Regular cardiac myocyte (primary cell): ENCODE measurements at places on chromosomes 4 and X. TPM values are rescaled to one million over a fixed set of nuclear protein-coding genes. Genes with fewer than 3 reads are reported as not detected.

Gene NSG1
- total RNA-seq: 10.4 and 20.3 TPM in 2 replicates

Gene BOD1L1
- 25.9 and 29.9 TPM in 2 replicates for total RNA-seq

Gene NKX1-1
- total RNA-seq: not detected in 2 replicates

Gene PNMA3
- total RNA-seq: under 0.01 and 0.28 TPM in 2 replicates

Gene PCYT1B
- total RNA-seq: under 0.01 TPM in 2 replicates

Gene IQCM
- not detected in 2 replicates for total RNA-seq

Gene HERC6
- 6.3 and 9.3 TPM in 2 replicates for total RNA-seq

Gene SSX1
- total RNA-seq: not detected in 2 replicates

Gene CASK
- 57.9 and 75.5 TPM in 2 replicates for total RNA-seq

Gene GAGE1
- total RNA-seq: not detected in 2 replicates

Gene HSFX4
- not detected in 2 replicates for total RNA-seq

Gene GATA1
- total RNA-seq: not detected in 2 replicates

Gene SYNPO2
- 13.6 and 83.4 TPM in 2 replicates for total RNA-seq

Gene IKBKG
- total RNA-seq: 11.6 and 15.3 TPM in 2 replicates

Gene AMER1
- 1.1 and 1.2 TPM in 2 replicates for total RNA-seq

Gene CHST7
- 31.9 and 40.8 TPM in 2 replicates for total RNA-seq

Gene TBC1D8B
- 14.6 and 17.2 TPM in 2 replicates for total RNA-seq

Gene NXF2B
- total RNA-seq: not detected in 2 replicates

Gene GPRASP1
- 1.5 and 7.3 TPM in 2 replicates for total RNA-seq

Gene WFS1
- 15.1 and 23.1 TPM in 2 replicates for total RNA-seq

Gene ARHGEF6
- 6.3 and 18.0 TPM in 2 replicates for total RNA-seq

Gene TAF7L
- total RNA-seq: 0.38 and 1.1 TPM in 2 replicates

Gene HPSE
- 0.56 and 0.58 TPM in 2 replicates for total RNA-seq

Gene TMPRSS11B
- total RNA-seq: not detected in 2 replicates

Gene PFKFB1
- total RNA-seq: 0.19 TPM in 1 of 2 replicates, not detected in the other

Gene KCND1
- 0.56 and 0.58 TPM in 2 replicates for total RNA-seq

Gene PRR32
- not detected in 2 replicates for total RNA-seq
